ENCODE measurements at places on chromosomes 6 and 20.

GRCh38 chr6:11772109-11772825, 6.3 kb downstream of the ADTRP start:
- DNase-seq = no peak

- DNase-seq = no peak
Observed at GRCh38 chr6:55014321-55015088, 159.8 kb upstream of the HCRTR2 start.

DNA sequence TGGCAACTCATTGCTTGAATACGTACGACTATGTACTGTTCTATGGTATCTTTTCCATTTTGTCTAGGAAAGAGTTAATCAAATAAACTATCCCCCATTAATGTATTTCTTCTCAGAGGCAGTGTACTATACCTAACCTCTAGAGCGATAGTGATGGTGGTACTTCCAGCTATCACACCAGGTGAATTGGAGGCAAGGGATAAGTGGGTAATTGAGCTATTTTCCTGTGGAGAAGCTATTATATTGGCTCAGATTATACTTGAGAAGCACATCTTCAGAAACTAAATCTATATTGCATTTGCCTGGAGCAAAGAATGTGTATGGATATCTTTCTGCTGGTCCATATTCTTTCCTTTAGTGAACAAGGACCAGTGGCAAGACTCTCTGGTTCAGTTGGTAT, 430.7 kb upstream of the KHDRBS2 start:
- DNase-seq = no peak

- no peak for DNase-seq
Observed at GRCh38 chr6:72758901-72759300, 137.0 kb downstream of the KCNQ5 start.

GRCh38 chr6:148884461-148884860, 137.6 kb downstream of the UST start:
- DNase-seq = no peak

DNA sequence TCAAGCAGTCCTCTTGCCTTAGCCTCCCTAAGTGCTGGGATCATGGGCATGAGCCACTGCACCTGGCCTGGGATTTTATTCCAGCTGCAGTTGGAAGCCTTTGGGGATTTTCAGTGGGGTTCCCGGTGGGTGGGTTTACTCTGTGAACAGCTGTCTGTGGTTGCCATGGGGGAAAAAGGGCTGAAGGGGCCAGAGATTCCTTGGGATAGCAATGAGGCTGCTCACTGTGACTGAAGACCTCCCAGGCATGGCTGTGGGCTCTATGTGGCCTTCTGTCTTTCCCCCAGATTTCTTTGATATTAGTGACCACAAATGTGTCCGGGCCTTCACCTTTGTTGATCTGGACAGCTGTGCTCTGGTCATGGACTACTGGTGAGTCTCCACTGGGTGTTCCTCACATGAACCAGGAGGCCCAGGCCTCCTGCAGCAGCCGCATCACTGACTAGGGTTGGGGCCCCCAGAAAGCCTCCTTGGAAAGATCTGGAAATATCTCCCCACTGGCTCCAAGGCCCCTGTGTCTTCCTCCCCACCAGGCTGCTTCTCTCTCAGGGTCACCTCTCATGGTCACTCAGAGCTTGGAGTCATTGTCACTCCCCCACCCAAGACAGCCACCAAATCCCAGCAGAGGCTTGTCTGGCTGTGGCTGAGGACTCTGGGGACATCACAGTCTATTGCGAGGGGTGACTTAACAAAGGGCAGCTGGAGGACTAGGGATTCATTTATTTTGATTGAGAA, 33.4 kb downstream of the EFCAB8 start:
- no peak for DNase-seq

DNA sequence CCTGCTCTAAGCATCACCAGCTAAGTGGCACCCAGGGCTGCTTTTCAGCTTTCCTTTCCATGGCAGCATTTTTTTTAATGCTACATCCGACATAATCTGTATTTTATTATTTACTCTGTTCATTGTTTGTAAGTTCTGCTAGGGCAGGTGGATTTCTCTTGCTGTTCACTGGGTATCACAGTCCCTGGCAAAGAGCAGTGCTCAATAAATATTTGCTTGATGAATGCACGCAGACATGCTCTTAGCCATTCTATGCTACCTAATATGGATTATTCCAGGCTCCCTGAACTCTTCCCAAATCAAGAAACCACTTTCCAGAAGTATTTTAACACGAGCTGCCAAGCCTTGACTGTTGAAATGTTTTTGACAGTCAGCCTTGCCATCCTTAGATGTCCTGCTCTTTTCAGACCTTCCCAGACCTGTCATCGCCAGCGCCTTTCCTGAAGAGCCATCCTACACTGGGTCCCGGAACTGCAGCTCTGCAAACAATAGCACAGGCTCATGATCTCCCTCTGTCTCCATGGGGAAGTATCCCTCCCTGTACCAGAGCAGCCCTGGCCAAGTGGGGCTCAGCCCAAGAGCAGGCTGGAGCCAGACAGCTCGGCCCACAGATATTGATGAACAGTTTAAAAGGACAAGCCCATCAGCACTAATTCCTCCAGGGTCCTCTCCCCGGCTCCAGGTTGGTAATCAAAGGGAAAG, 136.5 kb upstream of the CDH4 start:
- no peak for DNase-seq

- no peak for DNase-seq
Observed at GRCh38 chr6:42915732-42916131, at the start of gene PTCRA. TSS of gene PTCRA (plus strand) at chr6:42916053. CDS start at chr6:42916070, 17 bp downstream.

- DNase-seq = no peak
Observed at GRCh38 chr6:15927531-15928225, 201.2 kb upstream of the MYLIP start.

GRCh38 chr6:37982317-37982716, 162.8 kb downstream of the ZFAND3 start:
- DNase-seq = no peak

GRCh38 chr6:14193524-14193923, 76.0 kb downstream of the CD83 start:
- DNase-seq = no peak

DNA sequence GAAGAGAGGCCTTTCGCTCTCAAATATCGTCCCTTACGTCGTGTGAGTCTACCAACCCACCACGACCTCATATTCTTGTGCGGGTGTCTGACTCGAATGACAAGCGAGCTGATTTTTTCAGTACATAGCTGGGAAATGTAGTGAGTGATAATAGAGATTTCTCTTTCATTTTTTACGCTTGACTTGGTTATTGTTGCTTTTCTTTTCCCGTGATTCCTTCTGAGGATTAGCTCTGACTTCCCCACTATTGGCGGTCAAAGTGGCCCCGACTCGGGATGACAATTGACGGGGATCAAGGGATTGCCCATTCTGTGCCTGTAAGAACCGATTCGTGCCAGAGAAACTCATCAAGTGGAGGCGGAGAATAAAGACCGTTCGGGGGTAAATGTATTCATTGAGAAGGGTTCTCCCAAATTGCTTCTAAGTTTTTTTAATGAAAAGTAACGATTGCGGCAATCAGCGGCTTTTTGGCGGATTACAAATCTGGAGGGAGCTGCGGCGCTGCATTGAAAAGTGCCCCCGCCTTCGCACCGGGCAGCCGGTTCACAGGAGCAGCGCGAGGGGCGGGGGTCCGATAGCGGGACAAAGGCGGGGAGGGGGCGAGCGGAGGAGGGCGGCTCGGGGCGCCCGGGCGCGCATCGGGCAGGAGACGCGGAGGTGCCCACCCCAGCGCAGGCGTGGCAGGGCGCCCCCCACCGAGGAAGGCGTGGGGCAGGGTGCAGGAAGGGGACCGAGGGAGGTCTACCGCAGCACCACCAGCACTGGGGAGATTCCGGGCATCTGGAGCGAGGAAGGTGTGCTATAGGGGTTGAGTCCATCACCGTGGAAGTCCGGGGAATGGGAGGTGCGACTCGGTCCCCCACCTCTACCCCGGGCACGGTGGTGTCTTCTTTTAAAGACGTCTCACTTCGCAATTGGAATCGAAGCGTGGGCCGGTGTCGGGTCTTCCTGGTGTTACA, 44.5 kb upstream of the OSTM1 start:
- DNase-seq = no peak

- no peak for DNase-seq
Observed at GRCh38 chr6:148874698-148875293, 128.0 kb downstream of the UST start.

DNA sequence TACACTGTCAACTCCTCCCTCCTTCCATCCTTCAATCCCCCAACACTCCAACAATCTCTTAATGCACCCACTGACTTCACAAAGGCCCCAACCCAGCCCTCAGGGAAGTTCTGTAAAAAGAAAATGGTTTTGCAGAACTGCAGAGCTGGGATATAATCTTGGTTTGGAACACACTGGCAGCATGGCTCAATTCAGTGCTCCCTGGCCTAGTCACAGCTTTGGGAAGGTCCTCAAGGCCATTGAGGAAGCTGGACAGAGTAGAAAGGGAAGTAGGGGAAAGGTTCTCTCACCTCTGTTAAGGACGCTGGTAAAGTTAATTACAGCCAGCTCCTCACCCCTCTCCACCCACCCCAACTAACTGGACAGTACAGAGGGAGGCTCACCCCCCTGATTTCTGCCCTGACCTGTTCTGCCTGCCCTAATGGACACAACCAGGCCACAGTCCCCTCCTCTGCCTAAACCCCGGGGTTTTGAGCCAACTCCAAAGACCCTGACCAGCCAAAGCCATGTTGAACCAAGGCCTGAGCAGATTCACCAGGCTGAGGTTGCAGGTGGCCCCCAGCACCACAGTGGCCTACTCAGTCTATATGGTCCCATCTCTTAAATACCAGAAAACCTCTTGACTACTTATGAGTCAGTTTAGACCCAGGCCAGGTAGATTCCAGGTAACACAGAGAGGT, 49.2 kb downstream of the MAFB start:
- DNase-seq = no peak

DNA sequence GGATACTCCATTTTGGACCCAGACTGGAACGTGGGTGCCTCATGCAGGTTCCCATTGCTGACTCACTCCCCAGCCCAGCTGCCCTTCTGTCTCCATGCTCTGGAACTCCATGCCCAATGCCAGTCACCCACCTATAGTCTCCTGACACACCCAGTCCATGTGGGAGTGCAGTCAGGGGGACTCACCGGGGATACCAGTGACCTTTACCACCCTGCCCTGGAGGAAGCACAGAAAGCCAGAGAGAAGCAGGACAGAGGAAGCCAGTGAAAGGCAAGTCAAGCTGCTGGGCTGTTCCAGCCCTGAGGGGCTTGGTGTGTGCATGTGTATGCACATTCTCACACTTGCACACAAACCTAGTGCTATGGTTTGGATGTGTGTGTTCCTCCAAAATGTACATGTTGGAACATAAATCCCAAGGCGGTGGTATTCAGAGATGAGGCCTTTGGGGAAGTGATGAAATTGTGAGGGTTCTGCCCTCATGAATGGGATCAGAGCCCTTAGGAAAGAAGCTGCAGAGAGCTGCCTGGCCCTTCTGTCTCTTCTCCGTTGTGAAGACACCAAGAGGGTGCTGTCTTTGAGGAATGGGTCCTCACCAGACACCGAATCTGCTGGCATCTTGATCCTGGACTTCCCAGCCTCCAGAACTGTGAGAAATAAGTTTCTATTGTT, 121.4 kb upstream of the MAFB start:
- no peak for DNase-seq

DNA sequence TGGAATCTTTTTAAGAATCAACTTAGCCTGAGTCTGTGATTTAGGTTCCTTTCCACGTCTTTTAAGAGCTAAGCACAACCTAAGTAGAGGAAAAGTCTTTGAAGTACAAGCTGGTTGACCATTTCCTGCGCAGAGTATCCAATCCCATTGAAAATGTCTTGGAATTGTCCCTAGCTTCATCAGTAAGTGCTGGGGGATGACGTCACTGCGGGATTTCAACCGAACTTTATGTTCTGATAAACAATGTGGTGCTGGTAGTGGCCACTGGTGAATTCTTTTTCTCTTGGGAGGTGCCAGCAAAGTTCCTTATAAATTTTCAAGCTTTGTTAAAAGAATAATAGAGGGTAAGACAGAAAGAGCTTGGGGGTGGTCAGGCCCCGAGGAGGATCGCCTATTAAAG, 69.2 kb downstream of the PDE7B start:
- DNase-seq = no peak

DNA sequence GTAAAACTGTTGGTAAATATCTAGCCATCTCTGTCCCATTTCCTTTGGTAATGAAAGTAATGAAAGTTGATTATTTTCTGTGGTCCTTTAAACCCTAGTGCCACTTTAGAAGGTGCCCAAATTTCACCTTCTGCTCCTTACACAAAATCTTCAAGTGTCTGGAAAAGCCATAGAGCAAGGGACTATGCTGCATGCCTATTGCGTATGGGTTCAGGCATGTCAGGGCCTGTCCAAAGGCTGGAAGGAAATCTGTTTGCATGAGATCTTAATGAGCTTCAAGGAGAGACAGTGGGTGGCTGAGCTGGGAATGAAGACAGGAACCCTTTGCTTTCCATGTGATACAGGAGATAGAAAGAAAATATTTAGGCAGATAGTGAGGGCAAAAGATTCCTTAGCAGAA, 66.6 kb upstream of the CCN6 start:
- no peak for DNase-seq

DNA sequence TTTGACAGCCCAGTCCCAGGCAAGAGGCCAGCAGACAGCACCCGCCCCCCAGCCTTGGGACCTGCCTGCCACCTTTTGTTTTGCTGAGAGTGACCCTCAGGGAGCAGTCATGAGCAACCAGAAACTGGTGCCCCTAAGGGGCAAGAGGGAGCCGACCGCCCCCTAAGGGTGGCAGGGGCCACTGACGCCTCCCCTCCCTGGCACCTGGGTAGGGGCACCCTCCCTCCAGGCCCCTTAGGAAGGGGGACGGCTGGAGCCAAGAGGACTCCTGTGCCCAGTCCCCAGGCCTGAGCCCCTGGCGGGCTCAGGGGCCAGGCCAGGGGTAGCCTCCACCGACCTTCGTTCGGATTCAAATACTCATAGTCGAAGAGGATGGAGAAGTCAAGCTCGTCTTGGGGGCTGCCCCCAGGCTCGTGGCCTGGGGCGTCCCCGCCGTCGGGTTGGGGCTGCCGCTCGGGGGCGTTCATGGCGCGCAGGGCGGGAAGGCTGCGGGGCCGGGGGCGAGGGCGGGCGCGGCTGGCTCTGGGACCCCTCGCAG, 417 bp downstream of the NFATC2 start:
- no peak for DNase-seq

DNA sequence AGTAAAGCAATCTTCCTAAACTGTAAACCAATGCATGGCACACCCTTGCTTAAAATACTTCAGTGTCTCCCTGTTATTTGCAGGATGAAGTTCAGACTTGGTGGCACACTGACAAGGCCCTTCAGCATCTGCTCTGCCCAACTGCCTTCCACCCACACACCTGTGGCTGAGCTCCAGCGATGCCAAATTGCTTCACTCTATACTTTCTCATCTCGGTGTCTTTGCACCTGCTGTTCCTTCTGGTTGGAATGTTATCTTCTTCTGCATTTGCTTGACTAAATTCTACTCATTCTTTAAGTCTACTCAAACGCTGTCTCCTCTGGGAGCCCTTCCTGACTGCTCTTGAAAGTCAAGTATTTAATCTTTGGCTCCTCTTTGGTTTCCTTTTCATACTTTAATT, 100.1 kb upstream of the SUPT3H start:
- DNase-seq = no peak

DNA sequence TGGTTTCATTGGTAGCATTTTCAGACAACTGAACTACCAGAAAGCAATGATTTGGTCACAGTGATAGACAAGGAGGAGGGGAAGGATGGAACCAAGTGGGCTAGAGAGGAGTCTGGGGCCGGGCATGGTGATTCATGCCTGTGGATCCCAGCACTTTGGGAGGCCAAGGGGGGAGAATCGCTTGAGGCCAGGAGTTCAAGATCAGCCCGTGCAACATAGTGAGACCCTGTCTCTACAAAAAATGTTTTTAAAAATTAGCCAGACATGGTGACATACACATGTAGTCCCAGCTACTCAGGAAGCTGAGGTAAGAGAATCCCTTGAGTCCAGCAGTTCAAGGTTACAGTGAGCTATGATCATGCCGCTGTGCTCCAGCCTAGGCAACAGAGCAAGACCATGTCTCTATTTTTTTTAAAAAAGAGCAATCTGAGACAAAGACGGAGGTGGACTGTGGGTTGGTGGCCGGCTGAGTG, 70.6 kb downstream of the SYCP2L start:
- DNase-seq = no peak

All from NCI-H1436 treated with DMSO at 0.1 percent for 48 hours (cell line).